Stimulated activated CD4-positive, alpha-beta T cell treated with anti-CD3 and anti-CD28 coated beads, TNF-alpha, amount 100 ng/mL, for 48 hours (primary cell): ENCODE measurements at places on chromosomes 12 and 14.

GRCh38 chr12:50248883-50249282 lies 34.4 kb downstream of the LIMA1 start:
- DNase-seq = no peak

DNA sequence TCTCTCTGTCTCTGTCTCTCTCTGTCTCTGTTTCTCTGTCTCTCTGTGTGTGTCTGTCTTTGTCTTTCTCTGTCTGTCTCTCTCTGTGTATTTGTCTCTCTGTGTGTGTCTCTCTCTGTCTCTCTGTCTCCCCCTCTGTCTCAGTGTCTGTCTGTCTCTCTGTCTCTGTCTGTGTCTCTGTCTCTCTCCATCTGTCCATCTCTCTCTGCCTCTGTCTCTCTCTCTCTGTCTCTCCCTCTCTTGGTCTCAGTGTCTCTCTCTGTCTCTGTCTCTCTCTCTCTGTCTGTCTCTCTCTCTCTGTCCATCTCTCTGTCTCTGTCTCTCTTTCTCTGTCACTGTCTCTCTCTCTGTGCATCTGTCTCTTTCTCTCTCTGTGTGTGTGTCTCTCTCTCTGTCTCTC lies 143.8 kb upstream of the GARIN2 start:
- DNase-seq = no peak

GRCh38 chr14:50875359-50876070 lies 3.7 kb downstream of the ABHD12B start:
- DNase-seq = peak; percentile 44

DNA sequence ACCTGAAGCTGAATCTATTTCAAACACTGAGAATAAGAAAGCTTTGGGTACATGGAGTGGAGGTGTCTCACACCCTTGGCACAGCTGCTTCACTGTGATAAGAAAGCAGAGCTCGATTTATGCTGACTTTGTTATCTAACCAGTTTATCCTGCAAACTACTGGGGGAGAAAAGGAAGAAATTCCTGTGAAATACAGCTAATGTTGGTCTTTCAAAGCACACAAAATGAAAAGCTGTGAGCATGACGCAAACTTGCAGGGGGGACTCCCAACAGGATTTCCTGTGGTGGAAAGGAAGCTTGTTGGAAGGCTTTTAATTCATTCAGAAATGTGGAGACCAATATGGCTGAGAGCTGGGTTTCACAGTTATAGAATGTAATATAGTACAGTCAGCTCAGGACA lies 53.4 kb downstream of the SRGAP1 start:
- no peak for DNase-seq

GRCh38 chr12:96462571-96463280 lies 26.7 kb upstream of the CFAP54 start:
- no peak for DNase-seq

DNA sequence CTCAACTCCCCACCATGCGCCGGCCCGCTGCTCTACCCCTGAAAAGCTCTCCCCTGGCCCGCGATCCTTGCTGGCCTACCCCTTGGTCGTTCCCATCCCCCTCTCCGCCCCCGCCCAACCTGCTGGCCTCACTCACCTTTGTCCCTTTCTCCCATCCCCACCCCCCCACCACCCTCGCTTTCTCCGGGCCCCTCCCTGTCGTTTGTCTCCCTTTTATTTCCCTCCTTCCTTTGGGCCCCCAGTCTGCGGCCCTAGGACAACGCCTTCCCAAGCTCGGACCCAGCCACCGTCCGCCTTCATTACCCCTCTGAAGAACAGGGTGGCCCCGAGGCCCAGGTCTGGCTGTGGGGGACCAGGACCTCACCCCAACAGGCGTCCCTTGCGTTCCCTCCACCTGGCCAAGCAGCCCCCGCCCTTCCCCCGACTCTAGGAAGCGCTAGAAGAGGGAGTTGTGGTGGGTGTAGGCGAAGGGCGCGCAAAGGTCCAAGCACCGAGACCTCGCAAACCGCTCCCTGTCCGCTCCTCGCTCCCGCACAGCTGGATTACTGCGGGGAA lies 6.9 kb upstream of the SLC7A7 start:
- no peak for DNase-seq

DNA sequence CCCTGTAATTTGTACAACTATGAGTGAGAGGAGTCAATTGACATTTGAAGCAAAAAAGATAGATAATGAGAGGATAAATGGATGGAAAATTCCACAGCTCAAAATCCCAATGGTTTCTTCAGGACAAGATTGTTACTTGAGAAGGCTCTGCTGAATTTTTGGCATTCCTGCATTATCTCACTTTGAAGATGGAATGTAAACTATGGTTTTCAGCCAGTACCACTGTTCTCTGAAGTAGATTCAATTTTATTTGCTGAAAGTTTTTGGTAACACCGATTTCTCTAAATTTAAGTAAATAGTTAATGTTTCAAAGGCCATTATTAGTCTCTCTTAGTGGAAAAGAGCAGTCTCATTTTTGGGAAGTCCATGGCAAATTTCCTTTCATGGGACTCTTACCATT lies 121.9 kb upstream of the SLC38A2 start:
- no peak for DNase-seq

GRCh38 chr12:114448618-114448933 lies 42.6 kb upstream of the TBX5 start:
- no peak for DNase-seq

- no peak for DNase-seq
These were observed 64.5 kb upstream of the USP44 start for GRCh38 chr12:95615749-95616148.

- DNase-seq = no peak
These were observed 13.6 kb downstream of the IFT81 start for GRCh38 chr12:110137786-110138185.

DNA sequence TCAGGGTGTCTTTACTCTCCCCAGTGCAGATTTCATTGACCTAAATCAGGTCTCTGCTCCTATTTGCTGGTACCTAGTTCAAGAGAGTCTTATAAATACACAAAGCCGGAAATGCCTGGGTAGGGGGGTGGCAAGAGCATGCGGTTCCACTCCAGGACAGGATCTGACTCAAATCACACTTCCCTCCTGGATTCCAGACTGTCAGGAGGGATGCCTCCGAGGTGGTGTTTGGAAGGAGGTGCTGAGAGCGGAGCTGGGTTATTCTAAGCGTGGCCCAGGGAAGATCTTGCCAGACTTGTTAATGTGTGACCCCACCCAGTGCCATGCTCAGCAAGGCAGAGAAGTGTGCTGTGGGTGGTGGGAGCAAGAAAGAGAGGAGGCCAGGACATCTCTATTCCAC lies 49.8 kb downstream of the B4GALNT3 start:
- no peak for DNase-seq

- no peak for DNase-seq
These were observed 6.6 kb downstream of the CFAP54 start for GRCh38 chr12:96495841-96496545.

GRCh38 chr12:94100211-94100627 lies 48.2 kb upstream of the PLXNC1 start:
- DNase-seq = peak; percentile 28

GRCh38 chr12:75859868-75860267 lies 171.7 kb downstream of the PHLDA1 start:
- no peak for DNase-seq

DNA sequence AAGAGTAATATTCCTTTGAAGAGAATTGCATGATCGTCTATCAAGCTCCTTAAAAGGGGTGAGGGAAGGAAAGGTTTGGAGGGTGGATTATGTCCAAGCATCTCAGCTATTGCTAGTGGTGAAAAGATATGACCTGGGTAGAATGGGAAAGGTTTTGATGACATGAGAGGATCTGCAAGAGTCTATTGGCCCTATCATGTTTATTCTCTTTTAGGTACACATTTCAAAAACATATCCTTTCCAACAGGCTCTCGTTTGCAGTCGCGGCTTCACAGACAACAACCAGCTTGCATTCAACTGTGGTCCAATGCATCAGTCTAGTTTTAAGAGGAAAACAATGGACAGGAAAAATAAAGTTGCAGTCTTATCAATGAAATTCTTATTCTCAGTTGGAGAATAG lies 17.1 kb downstream of the FOXG1 start:
- no peak for DNase-seq

GRCh38 chr14:100159865-100160533 lies 554 bp upstream of the DEGS2 start:
- no peak for DNase-seq

GRCh38 chr12:5154091-5154490 lies 110.4 kb downstream of the KCNA5 start:
- DNase-seq = no peak

DNA sequence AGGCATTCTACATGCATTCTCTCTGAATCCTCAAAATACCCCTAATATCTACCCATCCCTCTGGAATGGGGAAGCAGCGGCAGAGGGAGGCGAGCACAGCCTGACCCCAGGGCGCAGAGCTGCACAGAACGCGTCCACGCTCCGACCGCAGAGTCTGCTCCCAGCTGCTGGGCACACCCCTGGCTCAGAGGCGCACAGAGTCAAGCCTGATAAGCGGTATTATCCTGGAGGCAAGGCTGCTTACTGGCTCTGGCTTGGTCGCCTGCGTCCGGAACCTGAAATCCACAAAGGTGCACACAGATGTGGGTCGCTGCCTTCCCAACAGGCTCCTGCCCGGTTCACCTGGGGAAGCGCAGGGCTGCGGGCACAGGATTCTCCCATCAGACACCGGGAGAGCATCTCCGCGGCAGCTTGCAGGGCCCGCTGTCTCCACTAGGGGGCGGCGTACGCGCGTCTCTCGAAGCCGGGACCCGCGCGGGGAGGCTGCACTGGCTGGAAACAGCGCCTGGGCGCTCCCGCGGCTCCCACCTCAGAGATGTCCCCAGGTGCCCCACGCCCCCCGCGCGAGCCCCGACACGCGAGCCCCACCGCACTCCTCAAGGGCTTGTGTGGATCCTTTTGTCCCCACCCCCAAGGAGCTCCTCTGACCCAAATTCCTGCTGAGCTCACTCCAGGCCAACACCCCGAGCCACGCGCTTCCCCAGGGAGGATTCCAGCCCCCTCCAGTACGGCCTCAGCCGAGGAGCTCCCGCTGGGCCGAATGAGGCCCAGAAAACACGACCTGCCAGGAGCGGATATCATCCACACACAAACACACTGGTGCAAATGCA lies 120.1 kb upstream of the FZD10 start:
- peak; percentile 44 for DNase-seq

DNA sequence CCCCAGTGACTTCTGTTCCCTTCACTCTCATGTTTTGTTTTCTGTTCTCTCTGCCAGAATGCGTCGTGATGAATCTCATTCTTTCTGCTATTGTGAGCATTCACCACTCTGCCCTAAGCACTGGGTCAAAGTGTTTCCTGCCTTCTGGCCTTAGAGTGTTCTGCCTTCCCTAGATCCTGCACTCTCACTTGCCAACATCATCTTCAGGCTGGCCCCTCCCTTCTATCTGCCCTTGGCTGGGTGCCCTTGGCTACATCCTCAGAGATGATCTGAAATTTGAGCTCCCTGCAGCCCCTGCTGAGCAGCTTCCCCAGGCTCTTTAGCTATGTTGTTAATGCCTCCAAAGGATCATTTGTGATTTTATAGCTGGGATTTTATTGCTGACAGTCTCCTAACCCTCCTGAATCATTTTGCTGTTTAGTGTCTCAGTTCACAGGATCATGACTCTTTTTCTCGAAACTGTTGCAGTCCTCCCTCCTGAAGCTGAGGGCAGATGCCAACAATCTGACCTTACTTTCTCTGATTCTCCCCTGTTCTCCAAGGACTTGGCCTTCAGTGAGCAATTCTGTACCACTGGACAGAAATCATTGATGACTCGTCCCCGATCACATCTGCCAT lies 4.5 kb downstream of the DHRS2 start:
- no peak for DNase-seq

DNA sequence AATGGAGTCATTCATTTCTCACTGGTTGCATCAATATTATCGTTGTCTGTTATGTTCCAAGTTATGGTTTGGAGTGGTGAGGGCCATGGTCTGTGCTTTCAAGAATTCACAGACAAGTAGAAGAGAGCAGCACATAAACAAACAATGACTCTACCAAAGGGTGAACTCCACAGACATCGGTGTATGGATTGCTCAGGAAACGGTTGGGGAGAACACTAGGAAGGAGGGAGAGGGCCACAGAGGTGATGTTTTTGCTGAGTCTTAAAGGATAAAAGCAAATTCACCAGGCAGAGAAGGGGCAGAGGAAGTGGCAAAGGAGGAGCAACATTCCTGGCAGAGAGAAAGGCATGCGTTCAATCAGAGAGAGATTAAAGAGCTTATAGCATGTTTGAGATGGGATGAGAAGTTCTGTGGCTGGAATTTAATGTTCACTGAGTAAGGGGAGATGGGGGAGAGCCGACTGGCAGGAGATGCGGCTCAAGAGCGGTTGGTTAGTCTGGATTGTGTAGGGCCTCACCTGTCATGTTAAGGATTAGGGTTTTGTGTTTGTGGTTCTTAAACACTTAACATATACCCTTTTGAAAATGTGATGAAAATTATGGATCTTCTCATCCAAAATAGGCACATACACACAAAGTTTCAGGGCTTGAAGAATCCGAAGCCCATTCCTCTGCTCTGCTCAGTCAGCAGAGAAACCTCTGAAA lies 42.3 kb upstream of the FRMD6 start:
- DNase-seq = no peak

GRCh38 chr14:53526200-53526599 lies 373.1 kb upstream of the DDHD1 start:
- no peak for DNase-seq

GRCh38 chr14:92439537-92440344 lies 73.8 kb upstream of the RIN3 start:
- no peak for DNase-seq

GRCh38 chr12:3081886-3082285 lies 4.7 kb downstream of the TSPAN9 start:
- DNase-seq = no peak

GRCh38 chr12:28313631-28314030 lies 123.4 kb downstream of the CCDC91 start:
- no peak for DNase-seq

GRCh38 chr12:62799126-62799736 lies 135.7 kb downstream of the PPM1H start:
- peak; percentile 41 for DNase-seq

DNA sequence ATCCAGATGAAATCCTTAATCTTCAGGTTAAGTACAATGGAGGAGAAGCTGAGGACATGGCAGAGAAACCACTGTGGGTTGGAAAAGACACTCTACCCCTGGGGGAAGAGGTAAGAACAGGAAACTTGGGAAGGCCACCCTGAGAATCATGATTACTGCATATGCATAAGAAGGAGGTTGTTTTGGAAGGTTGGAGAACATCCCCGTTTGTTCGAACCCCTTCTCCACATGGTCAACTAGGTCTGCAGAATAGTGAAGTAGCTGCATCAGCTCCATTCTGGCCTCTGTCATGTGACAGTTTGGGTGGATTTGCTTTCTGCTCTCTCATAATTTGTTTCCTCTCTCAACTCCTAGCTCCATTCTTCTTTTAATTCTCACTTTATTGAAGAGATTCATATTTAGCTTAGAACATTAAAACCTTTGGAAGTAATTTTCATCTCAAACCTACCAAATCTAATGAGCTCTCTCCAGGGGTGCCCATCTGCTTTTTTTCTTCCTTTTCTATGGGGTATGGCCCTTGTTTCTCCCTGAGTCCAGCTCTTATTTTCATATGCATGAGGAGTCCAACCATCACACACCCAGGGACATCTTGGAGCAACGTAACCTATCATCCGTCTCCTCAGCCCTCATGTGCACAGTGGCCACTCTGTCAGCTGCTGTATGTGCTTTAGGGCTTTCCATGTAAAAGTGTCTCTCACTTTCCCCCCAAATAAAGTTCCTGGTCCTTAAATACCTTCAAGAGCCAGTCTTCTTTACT lies 820.3 kb downstream of the TMEM121 start:
- DNase-seq = no peak

- no peak for DNase-seq
These were observed 153.5 kb upstream of the USP15 start for GRCh38 chr12:62106547-62107185.

GRCh38 chr12:57846285-57846576 lies 298 bp downstream of the CTDSP2 start:
- DNase-seq = no peak
